Colonic mucosa (tissue), 4 donors: ENCODE measurements at places on chromosomes 12 and 14. TPM values are rescaled to one million over a fixed set of nuclear protein-coding genes. Genes with fewer than 3 reads are reported as not detected.

GRCh38 chr14:79730953-79731352 lies 480.4 kb downstream of the DIO2 start:
- DNase-seq: no peak
- no peaks in the 10 kb centered on the region for H3K36me3 ChIP-seq
- no peaks in the 10 kb centered on the region for H3K27me3 ChIP-seq

- H3K27ac ChIP-seq: no peak overlapping the region
- H3K36me3 ChIP-seq: no peaks in the 10 kb centered on the region
- no peaks in the 10 kb centered on the region for H3K27me3 ChIP-seq
Observed at GRCh38 chr12:63305901-63306875, 155.2 kb upstream of the AVPR1A start.

GRCh38 chr14:77128414-77128891 lies 13.1 kb downstream of the ZDHHC22 start:
- peaks cover 2% of the 10 kb centered on the region for H3K27me3 ChIP-seq
- DNase-seq: no peak
- peaks cover 9% of the 10 kb centered on the region for H3K4me1 ChIP-seq

DNA sequence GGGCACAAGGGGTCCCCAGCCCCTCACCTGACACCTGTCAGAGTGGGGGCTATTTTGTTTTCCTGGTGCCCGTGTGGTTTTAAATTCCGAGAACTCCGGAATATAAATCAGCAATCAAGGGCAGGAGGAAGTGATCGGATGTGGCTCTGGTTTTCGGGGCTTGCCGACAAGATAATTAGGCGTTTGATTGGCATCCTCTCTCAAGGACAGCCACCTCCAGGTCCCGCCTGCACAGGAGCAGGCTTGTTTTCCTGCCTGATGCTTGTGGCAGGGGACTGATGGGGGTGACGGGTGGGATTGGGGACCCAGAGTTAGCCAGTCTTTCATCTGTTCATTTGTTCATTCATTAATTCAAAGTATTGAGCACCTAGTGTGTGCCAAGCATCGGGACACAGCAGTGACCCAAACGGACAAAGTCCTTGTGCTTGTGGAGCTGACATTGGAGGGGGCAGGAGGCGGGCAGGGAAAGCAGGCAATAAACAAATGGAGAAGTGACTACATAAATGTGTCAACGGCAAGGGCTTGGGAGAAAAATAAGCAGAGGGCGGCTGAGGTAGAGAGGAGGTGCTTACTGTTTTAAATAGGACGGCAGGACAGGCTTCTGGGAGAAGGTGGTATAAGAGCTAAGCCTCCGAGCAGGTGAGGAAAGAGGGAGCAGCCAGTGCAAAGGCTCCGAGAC lies 166.5 kb downstream of the PHETA1 start:
- DNase-seq: no peak
- H3K27ac ChIP-seq: no peak overlapping the region
- no peak overlapping the region for H3K4me3 ChIP-seq
- H3K27me3 ChIP-seq: no peaks in the 10 kb centered on the region
- no peaks in the 10 kb centered on the region for H3K4me1 ChIP-seq

DNA sequence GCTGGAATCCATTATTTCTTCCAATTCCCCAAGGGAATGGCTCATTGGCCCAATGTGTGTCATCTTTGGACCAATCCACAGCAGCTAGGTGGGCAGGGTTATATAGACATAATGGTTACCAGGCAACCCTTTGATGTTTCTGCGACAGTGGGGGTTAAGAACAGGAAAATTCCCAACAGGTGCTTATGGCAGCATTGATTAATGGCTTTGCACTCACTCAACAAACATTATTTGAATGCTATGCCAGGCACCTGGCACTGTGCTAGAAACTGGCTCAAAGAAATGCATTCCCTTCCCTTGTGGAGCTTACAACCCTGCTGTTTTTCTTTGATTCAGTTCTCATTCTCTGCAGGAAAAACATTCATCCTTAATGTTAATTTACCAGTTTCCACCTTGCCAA lies 1221.0 kb downstream of the AACS start:
- no peaks in the 10 kb centered on the region for H3K4me1 ChIP-seq
- no peak overlapping the region for H3K4me3 ChIP-seq
- no peaks in the 10 kb centered on the region for H3K36me3 ChIP-seq
- DNase-seq: no peak
- H3K27me3 ChIP-seq: no peaks in the 10 kb centered on the region
- H3K27ac ChIP-seq: no peak overlapping the region

- no peak overlapping the region for H3K27ac ChIP-seq
- DNase-seq: no peak
- H3K27me3 ChIP-seq: no peaks in the 10 kb centered on the region
- no peaks in the 10 kb centered on the region for H3K4me1 ChIP-seq
- no peak overlapping the region for H3K4me3 ChIP-seq
- H3K36me3 ChIP-seq: no peaks in the 10 kb centered on the region
Observed at GRCh38 chr12:70353780-70354660, 12.1 kb upstream of the KCNMB4 start.

DNA sequence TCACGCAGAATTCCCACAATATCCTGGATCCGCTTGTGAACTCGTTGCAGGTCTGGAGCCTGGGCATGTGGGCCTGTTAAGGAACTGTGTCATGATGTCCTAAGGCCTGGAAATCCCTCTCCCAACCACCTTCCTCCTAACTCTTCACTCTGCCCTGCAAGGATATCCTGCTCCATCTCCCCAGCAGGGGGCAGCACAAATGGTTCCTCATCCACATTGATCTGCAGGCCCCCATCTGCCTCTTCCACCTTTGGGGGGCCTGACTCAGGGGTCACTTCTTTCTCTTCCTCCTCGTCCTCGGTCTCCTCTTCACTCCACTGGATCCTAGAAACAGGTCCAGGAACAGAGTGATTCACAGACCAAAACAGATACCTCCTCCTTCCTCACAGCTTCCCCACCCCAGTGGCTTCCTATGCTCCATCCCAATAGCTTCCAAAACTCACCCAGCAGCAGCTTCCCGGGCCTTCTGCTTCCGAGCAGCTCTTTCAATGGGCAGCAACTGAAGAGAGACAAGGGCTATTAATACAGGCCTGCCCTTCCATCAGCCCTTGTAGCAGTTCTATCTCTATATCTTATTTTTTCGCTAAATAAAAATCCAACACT lies 4.5 kb downstream of the NOP2 start:
- DNase-seq: peak; percentile 73
- H3K27ac ChIP-seq: no peak overlapping the region
- no peaks in the 10 kb centered on the region for H3K4me1 ChIP-seq
- H3K4me3 ChIP-seq: no peak overlapping the region

DNA sequence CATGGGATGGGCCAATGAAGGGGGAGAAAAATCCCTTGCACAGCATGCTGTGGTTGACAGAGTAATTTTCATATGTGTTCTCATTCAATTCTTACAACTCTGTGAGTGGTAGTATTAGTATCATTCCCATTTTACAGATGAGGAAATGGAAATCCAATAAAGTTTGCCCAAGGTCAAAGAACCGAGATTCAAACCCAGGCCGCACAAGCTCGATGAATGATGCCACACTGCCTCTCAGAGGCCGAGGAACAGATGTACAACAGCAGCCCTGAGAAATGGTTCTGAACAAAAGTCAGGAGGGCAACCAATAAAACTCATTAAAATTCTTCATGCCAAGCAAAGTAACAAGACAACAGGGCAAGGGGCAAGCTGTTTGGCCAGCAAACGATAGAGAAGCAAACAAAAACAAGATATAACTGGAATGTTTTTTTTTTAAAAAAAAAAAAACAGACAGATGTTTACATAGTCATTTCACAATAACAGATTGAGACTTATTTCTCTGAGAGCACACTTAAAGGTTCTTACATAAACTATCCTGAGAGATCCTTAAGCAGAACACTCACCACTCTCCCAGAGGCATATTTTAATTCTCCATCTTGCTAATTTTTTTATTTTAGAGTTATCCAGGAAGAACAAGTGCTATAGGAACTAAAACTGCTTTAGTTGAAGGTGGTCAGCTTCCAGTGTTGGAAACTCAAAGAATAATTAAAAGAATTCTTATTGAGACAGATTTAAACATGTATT lies 85.8 kb downstream of the EXOC5 start:
- no peaks in the 10 kb centered on the region for H3K27me3 ChIP-seq
- H3K27ac ChIP-seq: no peak overlapping the region
- no peaks in the 10 kb centered on the region for H3K4me1 ChIP-seq
- no peak overlapping the region for H3K4me3 ChIP-seq

- H3K27me3 ChIP-seq: no peaks in the 10 kb centered on the region
- DNase-seq: no peak
- no peak overlapping the region for H3K27ac ChIP-seq
- no peaks in the 10 kb centered on the region for H3K4me1 ChIP-seq
- no peaks in the 10 kb centered on the region for H3K36me3 ChIP-seq
Observed at GRCh38 chr14:50832935-50833630, 2.1 kb upstream of the NIN start.

DNA sequence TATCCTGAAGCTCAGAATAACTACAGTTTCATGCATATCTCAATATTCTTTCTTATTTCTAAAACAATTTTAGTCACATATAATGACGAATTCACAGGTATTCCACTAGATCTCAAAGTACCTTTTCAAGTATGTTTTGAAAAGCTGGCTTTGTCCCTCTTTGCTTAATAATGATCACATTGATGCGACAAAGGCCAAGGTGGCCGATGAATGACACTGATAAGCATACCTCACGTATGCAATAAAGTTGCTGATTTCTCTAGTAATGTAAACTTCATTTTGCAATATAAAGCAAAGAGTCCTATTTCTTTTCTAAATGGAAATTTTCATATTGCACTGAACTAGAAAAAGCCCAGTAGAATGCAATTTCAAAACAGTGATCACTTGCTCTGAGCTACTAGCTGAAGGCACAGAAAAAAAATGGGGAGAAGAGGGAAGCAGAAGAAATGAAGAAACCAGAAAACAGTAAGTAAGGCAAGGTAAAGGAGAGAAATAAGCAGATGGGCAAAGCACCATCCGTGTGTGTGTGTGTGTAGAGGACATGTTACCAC lies 29.3 kb downstream of the FGD6 start:
- no peak overlapping the region for H3K27ac ChIP-seq
- no peaks in the 10 kb centered on the region for H3K36me3 ChIP-seq
- H3K4me1 ChIP-seq: peaks cover 3% of the 10 kb centered on the region
- no peak overlapping the region for H3K4me3 ChIP-seq

TSPAN19 gene
- not detected for total RNA-seq

PRR4 gene
- 0.72 TPM for total RNA-seq

MYH6 gene
- total RNA-seq: not detected

INHBC gene
- not detected for total RNA-seq

LRRC23 gene
- 7.3 TPM for total RNA-seq

GYS2 gene
- not detected for total RNA-seq

EAPP gene
- total RNA-seq: 34.7 TPM

GPR132 gene
- 1.0 TPM for total RNA-seq
